ENCODE measurements at places on chromosomes 16 and 17. TPM values are rescaled to one million over a fixed set of nuclear protein-coding genes. Genes with fewer than 3 reads are reported as not detected.

DNA sequence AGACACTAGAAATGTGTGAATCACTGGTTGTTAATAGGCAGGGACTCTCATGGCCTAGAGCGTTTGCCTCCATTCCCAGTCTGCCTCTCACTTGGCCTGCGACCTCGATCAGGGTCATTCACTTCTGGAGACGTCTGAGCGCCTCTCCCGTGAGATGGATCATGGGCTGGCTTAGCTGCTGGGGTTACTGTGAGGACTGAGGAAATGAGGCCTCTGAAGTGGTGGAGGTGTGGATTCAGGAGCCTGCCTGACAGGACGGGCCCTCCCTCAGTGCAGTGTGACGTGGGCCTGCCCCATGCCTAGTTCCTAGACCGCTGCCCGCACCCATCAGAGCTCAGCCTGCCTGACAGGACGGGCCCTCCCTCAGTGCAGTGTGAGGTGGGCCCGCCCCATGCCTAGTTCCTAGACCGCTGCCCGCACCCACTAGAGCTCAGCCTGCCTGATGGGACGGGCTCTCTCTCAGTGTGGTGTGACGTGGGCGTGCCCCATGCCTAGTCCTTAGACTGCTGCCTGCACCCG lies 61.9 kb downstream of the BANP start:
- peaks cover 9% of the 10 kb centered on the region for H3K36me3 ChIP-seq
- H3K27me3 ChIP-seq, result no peaks in the 10 kb centered on the region
- H3K4me3 ChIP-seq, result no peak overlapping the region
- no peak overlapping the region for H3K27ac ChIP-seq
- DNase-seq, result no peak
- peaks cover 8% of the 10 kb centered on the region for H3K4me1 ChIP-seq

DNA sequence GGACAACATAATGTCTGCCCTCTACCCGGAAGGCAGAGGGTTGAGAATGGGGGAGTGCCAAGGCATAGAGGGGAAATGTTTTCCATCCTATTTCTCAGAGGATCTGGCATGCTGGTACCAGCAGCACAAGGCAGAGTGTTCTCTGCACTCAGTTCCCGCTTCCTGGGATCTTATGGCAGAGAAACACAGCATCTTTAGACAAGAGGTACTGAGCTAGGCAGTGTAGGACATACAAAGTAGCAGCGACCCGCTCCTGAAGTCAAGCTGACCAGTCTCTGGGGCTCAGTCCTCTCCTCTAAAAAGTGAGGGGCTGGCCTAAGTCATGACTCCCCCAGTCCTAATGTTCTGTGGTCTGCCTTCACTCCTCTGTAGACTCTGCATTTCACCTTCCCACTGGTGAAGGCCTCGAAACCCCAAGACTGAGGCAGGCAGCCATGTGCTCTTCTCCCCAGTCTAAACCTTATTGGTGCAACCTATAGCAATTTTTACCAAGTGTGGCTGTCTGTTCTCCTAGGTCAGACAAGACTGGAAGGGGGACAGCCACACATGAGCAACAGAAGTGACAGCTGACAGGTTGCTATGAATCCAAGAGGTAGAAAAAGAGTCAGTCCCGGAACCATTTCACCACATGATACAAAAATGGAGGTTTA lies 11.3 kb upstream of the TSPOAP1 start:
- H3K4me3 ChIP-seq, result no peak overlapping the region
- peak overlapping the region; percentile 30 for H3K27ac ChIP-seq
- H3K4me1 ChIP-seq, result peaks cover 24% of the 10 kb centered on the region
- H3K36me3 ChIP-seq, result peaks cover 7% of the 10 kb centered on the region
- H3K27me3 ChIP-seq, result no peaks in the 10 kb centered on the region

DNA sequence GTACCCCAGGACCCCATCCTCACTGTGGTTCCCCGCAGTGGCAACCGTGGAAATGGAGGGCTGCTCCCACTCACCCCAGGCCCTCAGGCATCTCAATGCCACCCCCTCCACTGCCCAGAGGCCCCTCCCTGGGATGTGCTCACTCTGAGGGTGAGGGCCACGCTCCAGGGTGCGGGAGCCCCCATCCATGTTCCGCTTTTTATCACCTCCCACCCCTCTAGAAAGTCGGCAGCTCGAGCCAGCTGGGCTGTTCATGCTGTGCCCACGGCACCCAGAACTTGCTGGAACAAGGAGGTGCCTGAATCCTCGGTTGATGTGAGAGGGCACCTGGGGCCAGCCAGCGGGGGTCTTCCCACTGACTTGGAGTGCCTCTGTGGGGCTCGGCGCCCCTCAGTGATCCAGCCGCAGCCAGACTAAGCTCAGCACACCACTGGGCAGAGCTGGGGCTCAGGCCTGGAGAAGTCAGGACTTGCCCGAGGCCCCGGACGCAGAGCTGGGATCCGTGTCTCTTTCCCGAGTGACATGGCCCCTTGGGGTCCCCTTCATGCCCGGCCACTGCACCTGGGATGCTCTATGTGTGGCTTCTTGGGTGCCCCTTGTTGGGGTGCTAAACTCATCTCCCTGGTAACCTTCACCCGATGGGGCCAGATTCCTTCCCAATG lies 143.1 kb upstream of the GSE1 start:
- no peak for DNase-seq
- no peak overlapping the region for H3K27ac ChIP-seq
- no peaks in the 10 kb centered on the region for H3K36me3 ChIP-seq
- H3K4me3 ChIP-seq, result no peak overlapping the region
- peaks cover 5% of the 10 kb centered on the region for H3K4me1 ChIP-seq

GRCh38 chr16:705431-706188 lies at the start of gene FBXL16:
FBXL16 (minus strand) TSS chr16:705801; CDS start chr16:697405, 8,396 bp downstream.
- no peaks in the 10 kb centered on the region for H3K36me3 ChIP-seq
- no peak for DNase-seq
- peaks cover 74% of the 10 kb centered on the region for H3K27me3 ChIP-seq
- H3K4me3 ChIP-seq, result peak within 1 kb of the TSS; percentile 69
- no peak within 1 kb of the TSS for H3K27ac ChIP-seq
- H3K4me1 ChIP-seq, result no peaks in the 10 kb centered on the region

DNA sequence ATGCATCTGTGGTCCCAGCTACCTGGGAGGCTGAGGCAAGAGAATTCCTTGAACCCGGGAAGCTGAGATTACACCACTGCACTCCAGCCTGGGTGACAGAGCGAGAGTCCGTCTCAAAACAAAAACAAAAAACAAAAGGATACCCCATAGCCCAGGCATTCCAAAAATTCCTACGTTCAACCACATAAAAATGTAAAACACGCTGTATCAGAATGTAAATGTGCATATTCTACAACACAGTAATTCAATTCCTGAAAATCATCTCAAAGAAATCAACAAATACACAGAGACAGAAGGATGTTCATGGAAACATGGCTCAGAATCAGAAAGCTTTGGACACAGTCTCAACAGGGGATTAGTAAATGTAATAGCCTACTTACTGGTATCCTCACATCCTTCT lies 33.0 kb downstream of the COG7 start:
- no peaks in the 10 kb centered on the region for H3K27me3 ChIP-seq
- no peak overlapping the region for H3K27ac ChIP-seq
- H3K36me3 ChIP-seq, result no peaks in the 10 kb centered on the region
- no peaks in the 10 kb centered on the region for H3K4me1 ChIP-seq
- no peak overlapping the region for H3K4me3 ChIP-seq

DNA sequence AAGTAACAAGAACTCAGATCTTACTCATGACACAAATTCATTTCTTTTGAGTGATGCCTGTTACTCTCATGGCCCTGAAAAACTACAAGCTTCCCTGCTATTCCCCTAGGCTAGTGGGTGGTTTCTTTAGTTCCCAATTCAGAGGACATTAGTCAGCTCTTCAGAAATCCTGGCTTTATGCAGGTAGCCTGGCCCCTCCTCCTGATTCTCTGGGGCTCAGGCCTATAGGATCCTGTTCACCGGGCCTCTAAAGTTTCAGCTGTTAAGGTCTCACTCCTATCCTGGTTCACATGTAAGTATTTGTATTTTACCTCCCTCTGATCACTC lies 87.3 kb upstream of the IRX5 start:
- H3K4me3 ChIP-seq, result no peak overlapping the region
- H3K36me3 ChIP-seq, result no peaks in the 10 kb centered on the region
- DNase-seq, result no peak
- H3K4me1 ChIP-seq, result no peaks in the 10 kb centered on the region
- H3K27ac ChIP-seq, result no peak overlapping the region
- H3K27me3 ChIP-seq, result no peaks in the 10 kb centered on the region

DNA sequence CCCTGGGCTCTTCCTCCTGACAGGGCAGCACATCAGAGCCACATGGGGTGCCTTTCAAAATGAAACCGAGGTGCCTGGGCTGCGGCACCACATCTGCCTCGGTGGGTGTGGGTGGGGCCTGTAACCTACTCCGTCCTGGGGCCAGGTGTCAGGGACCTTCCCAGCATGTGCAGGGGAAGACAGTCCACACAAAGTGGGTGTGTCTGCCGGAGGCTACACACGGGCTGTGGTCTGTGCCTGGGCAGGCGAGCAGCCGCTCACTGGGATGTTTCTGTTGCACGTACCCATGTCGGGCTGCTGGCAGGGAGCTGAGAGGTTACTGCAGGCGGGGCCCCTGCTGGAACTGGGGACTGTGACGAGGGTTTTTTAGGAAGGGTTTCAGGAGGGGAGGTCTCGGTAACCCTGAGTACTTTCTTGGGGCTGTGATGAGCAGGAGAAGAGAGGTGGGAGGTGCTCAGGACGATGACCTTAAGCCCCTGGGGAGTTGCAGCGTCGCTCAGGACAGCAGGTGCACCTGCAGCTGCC lies 351.2 kb downstream of the SEC14L1 start:
- no peak overlapping the region for H3K4me3 ChIP-seq
- H3K4me1 ChIP-seq, result no peaks in the 10 kb centered on the region
- H3K27ac ChIP-seq, result no peak overlapping the region

DNA sequence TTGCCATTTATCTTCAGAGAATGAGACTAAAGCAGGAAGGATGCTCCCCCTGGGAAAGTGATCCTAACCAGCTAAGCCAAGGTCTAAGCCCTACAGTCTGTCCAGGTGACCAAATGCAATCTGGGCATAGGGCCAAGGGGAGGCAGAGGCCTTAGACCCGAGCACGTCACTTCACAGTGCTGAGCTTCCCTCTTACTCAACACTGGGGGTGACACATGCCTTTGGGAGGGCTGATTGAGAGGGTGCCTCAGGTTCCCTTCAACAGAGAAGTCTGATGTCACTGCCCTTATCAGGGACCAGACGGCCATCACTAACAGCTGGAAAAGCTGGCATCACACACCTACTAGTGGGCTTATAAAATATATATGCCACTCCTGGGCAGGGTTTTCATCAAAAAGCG lies 4.0 kb downstream of the CIAO2B start:
- H3K4me1 ChIP-seq, result peaks cover 5% of the 10 kb centered on the region
- no peak overlapping the region for H3K4me3 ChIP-seq
- H3K36me3 ChIP-seq, result no peaks in the 10 kb centered on the region
- peaks cover 25% of the 10 kb centered on the region for H3K27me3 ChIP-seq
- H3K27ac ChIP-seq, result no peak overlapping the region

DNA sequence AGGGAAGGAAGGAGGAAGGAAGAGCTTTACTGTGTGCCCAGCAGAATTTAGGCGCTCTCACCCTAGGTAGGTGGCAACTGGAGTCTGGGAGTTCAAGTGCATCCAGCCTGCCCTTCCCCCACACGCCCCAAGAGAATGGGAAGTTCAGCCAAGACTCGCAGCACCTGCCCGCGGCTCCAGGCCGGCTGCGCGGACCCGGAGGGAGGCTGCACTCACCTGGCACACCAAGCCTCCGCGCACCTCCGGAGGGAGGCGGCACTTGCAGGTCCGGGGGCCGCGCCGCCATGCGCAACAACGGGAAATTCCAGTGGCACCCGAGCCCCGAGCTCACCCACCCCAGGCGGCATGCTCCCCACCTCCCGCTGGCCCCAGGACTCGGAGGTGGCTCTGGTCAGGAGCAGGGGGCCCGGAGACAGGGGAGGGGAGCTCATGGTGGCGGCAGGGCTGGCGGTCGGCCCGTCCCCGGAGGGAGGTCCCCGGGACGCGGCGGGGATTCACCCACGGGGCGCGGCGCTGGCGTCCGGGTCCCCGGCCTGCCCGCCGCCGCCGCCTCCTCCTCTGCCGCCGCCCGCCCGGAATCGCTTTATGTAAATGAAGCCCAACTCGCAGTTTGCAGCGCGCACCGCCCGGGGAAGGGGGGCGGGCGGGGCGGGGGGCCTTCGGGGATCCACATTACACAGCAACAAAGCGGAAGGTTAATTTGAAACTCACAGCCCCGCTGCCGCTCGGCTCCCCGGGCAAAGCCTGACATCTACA lies at the start of gene ZFHX3:
TSS of gene ZFHX3 (minus strand) at position 593 of the 756 bp plus-strand sequence. CDS start 87,983 bp downstream, outside the sequence.
- H3K27me3 ChIP-seq, result peaks cover 98% of the 10 kb centered on the region
- peaks cover 35% of the 10 kb centered on the region for H3K4me1 ChIP-seq
- peak within 1 kb of the TSS; percentile 66 for H3K4me3 ChIP-seq
- DNase-seq, result no peak

DNA sequence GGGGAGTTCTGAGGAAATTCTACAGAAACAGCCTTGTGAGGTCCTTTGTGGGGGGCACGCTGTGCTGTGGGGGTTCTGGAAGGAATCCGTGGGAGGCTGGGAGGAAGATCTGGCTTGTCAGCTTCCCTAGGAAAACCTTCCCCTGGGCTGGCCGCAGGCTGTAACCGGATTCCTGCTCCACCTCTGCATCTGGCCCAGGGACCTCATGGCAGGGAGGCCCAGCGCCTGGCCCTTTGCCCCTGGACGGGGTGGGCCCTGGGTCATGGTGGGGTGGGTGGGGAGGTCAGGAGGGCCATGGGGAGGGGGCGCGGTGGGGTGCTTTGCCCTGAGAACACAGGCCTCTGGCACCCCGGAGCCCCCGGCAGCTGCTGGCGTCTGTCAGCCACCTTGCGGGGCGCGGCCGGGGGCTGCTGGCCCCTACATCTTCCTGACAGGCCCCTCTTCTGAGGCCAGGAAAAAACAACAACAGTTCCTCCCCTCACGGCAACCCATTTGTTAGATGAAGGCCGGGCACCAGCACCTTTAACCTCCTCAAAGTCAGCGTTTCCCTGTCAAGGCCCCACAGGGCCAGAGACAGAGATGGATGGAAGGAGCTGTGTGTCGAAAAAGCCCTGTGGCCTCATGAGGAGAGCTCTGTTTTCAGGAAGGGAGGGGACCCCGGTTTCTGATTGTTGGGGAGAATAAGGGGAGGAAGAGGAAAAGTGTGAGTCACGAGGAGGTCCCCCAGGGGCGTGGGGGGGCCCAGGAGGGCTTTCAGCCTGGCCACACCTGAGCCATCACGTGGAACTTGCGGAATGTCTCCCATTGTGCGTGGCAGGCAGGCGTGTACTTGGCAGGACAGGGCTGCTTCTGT lies 3.6 kb upstream of the MEOX1 start:
- no peaks in the 10 kb centered on the region for H3K27me3 ChIP-seq
- peak; percentile 61 for DNase-seq
- H3K27ac ChIP-seq, result no peak overlapping the region
- H3K36me3 ChIP-seq, result no peaks in the 10 kb centered on the region
- H3K4me3 ChIP-seq, result no peak overlapping the region

Gene ITGB3
- total RNA-seq, result 0.09 TPM

Gene FA2H
- total RNA-seq, result 2.1 TPM

Measured in H1 (cell line).